Pancreas (tissue), 10 donors: ENCODE measurements at places on chromosomes 7 and 10.

- DNase-seq, result no peak
These were observed 65.2 kb downstream of the PFKFB3 start for GRCh38 chr10:6267941-6268340.

- DNase-seq, result no peak
These were observed 57.3 kb downstream of the CSGALNACT2 start for GRCh38 chr10:43195557-43195956.

DNA sequence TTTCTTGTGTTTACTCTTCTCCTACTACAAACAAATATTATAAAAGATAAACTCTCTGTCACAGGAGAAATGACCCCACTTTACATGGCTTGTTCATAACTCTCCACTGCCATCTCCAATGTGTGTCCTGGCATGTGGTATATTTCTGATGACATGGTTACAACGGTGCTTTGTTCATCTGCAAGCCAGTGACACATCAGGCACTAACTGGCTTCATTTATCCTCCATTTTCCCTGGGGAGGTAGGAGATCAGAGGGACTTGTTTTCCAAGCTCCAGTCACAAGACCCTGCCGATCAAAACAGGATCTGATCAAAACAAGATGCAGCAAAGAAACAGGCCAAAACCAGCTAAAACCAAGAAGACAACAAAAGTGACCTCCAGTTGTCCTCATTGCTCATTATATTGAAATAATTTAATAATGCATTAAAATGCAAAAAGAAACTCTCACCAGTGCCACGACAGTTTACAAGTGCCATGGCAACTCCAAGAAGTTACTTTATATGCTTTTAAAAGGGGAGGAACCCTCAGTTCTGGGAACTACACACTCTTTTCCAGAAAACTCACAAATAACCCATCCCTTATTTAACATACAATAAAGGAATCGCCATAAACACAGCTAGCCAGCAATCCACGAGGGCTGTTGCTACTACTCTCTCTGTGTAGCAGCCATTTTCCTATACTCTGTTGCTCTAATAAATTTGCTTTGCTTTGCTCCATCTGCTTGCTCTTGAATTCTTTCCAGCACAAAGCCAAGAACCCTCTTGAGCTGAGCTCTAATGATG, 224.2 kb downstream of the XPNPEP1 start:
- no peak for DNase-seq

GRCh38 chr10:98264378-98265065, 3.5 kb downstream of the LOXL4 start:
- DNase-seq, result no peak

- no peak for DNase-seq
These were observed 862.3 kb downstream of the TYW1 start for GRCh38 chr7:67858931-67859330.

DNA sequence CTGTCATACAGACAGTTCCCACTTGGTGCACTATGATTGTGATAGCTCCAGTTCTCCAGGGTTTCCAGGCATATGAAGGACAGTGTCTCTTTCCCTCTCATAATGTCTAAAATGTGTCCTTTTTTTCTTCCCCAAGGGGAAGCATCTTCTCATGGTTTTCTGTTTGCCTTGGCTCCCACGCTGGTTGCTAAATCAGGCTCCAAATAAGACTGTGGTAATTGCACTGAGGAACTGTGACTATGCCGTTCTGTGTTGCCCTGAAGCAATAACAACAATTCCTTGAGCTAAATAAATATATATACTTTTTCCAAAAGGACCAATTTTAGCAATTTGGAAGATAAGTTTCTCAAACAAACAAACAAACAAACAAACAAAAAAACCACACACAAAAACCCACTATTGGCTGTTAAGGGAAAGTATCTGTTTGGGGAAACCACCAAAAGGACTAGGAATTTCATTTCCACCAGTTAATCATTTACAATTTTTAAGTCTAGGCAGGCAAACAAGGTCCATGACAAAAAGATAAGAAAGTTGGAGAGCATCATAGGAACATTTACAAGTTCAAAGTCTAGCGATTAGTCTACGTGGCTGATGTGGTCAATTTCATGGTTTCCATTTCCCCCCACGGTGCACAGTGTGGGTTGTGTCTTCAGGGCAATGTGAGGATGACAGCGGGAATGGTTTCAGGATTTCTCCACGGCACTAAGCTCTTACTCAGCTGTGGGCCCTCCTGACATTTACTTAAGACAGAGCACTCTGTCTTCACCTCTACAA, 62.4 kb downstream of the THNSL1 start:
- no peak for DNase-seq

DNA sequence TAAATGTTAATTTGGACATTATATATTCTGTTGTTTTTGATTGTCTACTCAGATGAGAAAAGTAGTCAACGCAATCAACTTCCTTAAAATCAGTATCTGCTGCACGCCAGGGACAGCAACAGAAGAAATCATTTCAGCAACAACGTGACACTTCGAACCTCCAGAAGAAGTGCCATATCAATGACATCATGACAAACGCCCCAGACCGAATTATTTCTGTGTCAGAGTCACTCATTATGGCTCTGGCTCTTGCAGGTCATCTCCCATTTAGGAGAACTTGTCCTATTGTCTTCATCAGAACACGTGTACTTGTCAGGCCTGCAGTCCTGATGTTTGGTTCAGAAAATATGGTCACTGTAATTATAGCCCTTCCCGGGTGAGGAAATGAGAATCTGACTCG, 276.3 kb downstream of the ADARB2 start:
- no peak for DNase-seq
